GM13976 (cell line): ENCODE measurements at places on chromosomes 16 and 17.

GRCh38 chr16:67451704-67452435 is 20.9 kb downstream of the HSD11B2 start:
- DNase-seq = no peak

DNA sequence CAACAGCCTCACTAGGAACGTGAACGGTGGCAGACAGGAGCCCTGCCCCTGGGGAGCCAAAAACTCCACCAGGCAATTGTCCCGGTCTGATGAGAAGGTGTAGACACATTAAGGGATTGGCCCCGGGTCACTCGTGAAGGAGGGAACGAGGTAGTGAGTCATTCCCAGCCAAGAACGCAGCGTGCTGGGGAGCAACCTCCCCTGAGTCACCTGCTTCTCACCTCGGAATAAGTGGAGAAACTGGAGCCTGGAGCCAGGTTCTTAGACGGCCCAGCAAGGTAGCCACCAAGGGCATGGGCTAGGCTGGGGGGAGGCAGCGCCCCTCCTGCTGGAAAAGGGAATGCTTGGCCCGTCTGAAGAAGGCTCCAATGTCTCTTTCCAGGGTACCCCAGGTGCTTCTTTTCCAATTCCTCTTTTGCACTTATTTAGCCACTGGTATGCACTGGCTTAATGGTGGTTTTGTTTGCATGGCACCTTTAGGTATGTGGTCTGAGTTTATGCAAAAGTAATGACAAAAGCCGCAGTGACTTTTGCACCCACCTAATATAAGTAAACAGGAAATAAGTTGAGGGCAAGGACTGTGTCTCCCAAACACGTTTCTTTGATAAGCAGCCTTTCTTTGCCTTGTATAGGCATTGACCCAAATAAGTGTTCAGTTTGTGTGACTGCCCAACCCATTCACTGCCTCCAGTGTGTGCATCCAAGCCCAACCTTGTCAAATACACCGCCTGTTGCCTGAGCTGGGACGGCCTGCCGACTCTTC is 1.8 kb upstream of the HELZ start:
- DNase-seq = no peak

DNA sequence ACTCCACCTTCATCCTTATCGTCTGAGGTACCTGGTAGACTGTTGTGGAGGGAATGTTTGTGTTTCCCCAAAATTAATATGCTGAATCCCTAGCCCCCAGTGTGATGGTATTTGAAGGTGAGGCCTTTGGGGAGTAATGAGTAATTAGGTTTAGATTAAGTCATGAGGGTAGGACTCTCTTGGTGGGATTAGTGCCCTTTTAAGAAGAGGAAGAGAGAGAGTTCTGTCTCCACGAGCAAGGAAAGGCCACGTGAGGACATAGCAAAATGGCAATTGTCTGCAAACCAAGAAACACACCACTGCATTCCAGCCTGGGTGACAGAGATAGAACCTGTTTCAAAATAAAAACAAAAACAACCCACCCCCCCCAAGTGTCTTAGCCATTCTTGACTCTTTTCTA is 21.0 kb upstream of the DDX52 start:
- DNase-seq = no peak

DNA sequence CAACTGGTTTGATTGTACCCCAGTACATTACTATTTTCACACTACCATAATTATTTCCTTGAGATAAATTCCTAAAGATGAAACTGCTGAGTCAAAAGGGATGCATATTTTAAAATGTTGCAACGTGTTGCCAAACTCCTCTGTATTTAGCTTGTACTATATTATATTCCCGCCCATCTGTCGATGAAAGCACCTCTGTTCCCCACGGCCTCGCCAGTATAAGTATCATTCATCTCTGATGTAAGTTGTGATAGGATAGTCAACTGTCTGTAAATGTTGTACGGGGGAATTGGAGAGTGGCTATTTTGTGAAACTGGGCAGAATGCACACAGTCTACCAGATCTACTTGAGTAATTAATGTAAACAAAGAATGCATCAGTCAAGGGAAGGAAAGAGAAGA is 47.7 kb upstream of the TNRC6A start:
- DNase-seq = no peak

- no peak for DNase-seq
Measured at GRCh38 chr17:50039058-50039457, 16.9 kb upstream of the ITGA3 start.

DNA sequence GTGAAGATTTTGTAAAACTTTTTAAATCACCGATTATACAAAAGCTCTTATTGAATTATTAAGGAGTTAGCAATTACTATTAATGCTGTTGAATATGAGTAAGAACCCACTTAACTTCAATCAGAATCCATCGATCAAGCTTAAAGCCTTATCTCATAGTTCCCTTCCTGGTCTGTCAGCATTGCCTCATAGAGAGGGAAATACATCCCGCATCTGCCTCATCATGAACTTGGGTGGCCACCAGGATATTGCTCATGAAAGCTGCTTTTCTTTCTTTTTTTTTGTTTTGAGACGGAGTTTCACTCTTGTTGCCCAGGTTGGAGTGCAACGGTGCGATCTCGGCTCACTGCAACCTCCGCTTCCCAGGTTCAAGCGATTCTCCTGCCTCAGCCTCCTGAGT is 66.7 kb downstream of the PIGL start:
- DNase-seq = no peak

DNA sequence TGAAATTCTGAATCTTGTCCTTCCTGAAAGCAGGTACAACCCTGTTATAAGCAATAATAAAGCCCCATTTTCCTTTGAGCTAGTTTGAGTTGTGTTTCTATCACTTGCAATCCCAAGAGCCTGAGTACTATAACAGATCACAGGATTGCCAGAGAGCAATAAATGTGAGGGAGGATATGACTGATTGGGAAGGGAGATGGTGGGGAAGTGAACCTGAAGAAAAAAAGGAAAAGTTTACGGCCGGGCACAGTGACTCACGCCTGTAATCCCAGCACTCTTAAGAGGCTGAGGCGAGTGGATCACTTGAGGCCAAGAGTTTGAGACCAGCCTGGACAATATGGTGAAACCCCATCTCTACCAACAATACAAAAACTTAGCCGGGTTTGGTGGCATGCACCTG is 80.4 kb downstream of the COX10 start:
- no peak for DNase-seq

DNA sequence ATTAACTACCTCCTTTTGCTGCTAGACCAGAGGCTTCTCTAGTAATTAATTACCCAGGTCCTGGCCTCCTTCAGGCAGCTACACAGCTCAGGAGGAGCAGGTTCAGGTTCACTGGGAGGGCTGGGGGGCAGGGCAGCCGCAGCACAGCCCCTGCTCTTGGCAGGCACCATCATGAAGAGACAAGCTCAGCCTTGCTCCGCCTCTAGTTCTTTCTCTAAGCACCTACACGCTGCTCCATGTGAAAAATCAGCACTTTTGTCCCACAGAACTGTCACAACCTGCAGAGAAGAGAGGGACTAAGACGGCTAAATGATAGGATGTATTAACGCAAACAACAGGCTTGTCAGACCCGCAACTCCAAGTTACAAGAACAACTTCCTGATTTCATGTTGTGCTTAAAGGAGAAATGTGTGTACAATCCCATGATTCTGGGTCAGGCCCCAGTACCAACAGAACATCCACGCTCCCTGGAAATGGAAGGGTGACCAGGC is 53.4 kb downstream of the GRB2 start:
- no peak for DNase-seq

GRCh38 chr17:6000426-6000825 is 69.8 kb upstream of the WSCD1 start:
- no peak for DNase-seq

GRCh38 chr16:4385789-4386450 is 14.3 kb downstream of the VASN start:
- DNase-seq = no peak

GRCh38 chr17:63840591-63841349 is 1.7 kb downstream of the SMARCD2 start:
- no peak for DNase-seq

DNA sequence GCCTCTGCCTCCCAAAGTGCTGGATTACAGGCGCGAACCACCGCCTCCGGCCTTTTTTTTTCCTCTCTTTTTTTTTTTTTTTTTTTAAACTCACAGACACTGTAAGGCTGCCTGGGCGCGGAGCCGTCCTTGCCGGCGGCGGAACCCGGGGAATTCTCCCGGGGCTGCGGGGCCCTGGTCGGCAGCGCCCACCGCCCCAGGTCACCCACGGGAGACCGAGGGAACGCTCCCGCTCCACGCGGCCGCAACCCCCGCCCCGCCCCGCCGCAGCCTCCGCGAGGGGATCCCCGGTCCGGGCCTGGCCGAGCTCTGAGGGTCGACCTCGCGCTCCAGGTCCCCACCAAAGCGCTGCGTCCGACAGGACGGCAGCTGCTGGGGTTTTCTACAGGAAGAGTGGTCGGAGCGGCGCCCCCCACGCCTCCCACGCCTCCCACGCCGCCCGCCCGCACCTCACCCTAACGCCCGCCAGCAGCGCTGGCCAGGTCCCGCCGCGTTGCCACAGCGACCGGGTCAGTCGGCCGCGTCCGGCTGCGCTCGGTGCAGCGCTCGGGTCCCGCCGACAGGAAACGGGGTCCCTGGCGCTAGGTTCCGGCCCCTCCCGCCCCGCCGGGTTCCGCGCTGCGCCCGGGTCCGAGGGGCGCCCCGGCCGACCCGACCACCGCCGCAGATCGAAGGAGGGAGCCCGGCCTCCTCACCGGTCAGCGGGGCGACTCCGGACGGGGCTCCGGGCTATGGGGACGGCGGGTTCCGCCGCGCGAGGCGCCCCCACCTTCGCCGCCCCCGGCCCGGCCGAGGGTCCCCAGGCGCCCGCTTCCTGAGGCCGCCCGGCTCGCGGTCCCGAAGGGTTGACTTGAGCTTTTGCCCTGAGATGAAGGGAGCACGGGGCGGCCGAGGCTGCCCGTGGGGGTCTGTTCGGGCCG is at the start of gene CCDC57:
Gene CCDC57, minus strand, starts transcription at position 512 of the 920 bp plus-strand sequence. CDS start 10,898 bp downstream, outside the sequence.
- DNase-seq = peak; percentile 97

DNA sequence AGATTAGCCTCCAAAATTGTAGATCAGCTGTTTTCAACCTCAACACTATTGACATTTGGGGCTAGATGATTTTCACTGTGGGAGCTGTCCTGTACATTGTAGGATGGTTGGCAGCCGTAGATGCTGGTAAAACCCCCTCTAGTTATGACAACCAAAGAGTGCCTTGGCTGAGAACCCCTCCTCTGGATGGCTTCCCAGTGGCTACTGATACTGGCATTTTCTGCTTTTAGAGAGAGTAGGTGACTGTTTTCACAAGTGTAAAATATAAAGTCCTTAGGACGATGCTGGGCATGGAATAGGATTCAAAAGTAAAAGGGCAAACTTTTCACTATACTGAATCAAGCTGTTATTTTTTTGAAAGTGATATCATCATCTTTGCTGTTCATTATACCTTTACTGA is 1048.8 kb upstream of the EEF2KMT start:
- DNase-seq = no peak

DNA sequence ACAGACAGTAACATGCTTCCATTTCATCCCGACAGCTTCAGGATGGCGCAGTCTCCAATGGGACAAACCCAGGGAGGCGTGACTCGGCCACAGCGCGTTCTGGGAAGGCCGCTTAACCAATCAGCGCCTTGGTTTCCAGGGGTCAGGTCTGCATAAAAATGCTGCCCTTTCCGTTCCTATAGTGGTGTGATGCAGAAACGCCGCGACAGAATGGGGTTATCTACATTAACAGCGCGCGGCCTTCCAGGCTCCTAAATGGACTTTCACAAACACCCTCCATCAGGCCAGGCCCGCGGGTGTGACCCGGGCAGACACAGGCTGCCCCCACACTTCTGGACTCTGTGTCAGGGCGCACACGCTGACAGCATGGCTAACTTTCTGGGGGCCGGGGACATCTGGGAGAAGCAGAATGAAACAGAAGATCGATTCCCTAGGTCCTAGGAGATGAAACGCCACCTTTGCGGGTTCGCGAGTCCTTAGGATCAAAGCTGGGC is 792 bp downstream of the TMEM231 start:
- peak; percentile 75 for DNase-seq

DNA sequence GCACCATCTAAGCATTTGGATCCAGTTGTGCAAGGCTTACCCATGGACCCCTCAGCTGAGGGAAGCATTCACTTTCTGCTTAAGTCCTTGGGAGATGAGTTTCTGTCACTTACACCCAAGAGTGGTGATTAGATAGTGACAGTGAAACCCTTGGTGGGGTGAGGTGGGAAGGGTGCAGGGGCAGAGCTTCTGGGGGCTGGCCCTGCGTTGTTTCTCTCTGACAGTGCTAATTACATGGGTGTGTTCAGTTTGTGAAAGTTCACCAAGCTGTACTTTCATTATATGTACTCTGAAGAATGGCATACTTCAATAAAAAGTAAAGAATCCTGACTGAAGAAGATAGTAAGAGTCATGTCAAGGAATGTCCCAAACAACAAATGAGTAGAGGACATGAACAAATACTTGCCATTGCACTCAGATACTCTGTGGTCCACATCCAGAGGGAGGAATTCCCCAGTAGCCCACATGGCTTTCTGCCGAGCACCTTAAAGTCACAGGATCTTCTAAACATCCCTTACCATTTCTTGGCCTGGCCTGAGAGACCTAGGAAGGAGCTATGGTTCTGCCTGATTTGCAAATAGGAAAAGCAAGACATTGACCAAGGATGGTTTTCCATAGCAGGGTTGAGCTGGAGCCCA is 8.4 kb downstream of the CHST6 start:
- peak; percentile 61 for DNase-seq

DNA sequence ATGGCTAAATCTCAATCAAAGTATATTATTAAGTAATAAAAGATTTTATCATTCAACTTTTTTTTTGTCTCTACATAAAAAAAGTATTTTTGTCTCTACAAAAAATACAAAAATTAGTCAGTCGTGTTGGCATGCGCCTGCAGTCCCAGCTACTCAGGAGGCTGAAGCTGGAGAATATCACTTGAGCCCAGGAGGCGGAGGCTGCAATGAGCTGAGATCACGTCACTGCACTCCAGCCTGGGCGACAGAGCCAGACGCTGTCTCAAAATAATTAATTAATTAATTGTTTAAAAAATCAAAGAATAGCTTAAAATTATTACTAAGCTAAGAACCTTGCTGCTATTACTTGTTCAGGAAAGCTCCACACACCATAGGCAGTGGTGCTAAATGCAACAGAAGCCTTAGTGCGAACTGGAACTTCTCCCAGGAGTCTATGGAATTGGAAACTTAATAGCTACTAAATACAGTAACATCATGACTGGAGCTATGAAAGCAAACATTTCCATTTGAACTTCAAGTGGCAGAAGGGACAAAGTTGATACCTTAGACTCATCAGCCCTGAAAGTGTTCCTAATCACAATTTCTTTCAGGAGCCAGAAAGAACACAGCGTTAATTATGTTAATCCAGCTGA is 22.6 kb downstream of the ADCY9 start:
- no peak for DNase-seq

- DNase-seq = peak; percentile 77
Measured at GRCh38 chr16:1378804-1379303, 27.1 kb downstream of the GNPTG start.

GRCh38 chr17:47315451-47316266 is 8.1 kb upstream of the EFCAB13 start:
- peak; percentile 64 for DNase-seq

- no peak for DNase-seq
Measured at GRCh38 chr17:8611137-8611536, 19.4 kb downstream of the MYH10 start.
